Mononuclear cell (primary cell): ENCODE measurements at places on chromosomes 7 and 10. TPM values are rescaled to one million over a fixed set of nuclear protein-coding genes. Genes with fewer than 3 reads are reported as not detected.

PAPSS2 gene
- total RNA-seq: 1.7 TPM

VIPR2 gene
- total RNA-seq: 0.31 TPM

FAM131B gene
- 0.84 TPM for total RNA-seq

ABLIM1 gene
- 108 TPM for total RNA-seq

TCAF2 gene
- 27.3 TPM for total RNA-seq

GUSB gene
- total RNA-seq: 35.5 TPM

GATAD1 gene
- total RNA-seq: 11.2 TPM

FGFR2 gene
- total RNA-seq: not detected

PTF1A gene
- total RNA-seq: not detected

SVOPL gene
- total RNA-seq: 0.21 TPM

ZNF37A gene
- 9.1 TPM for total RNA-seq

STEAP1B gene
- total RNA-seq: 1.8 TPM

RASSF4 gene
- 12.2 TPM for total RNA-seq

FKBP9 gene
- 1.2 TPM for total RNA-seq

FAM25G gene
- total RNA-seq: not detected

MEIG1 gene
- total RNA-seq: not detected

SNX10 gene
- 70.1 TPM for total RNA-seq

ADAMTS14 gene
- not detected for total RNA-seq

MYH16 gene
- not detected for total RNA-seq

NOC3L gene
- 11.2 TPM for total RNA-seq

OPN1SW gene
- not detected for total RNA-seq

NRG3 gene
- not detected for total RNA-seq

YWHAG gene
- 23.5 TPM for total RNA-seq

CPEB3 gene
- total RNA-seq: 1.6 TPM

TMEM273 gene
- total RNA-seq: 3.5 TPM

SLC26A5 gene
- not detected for total RNA-seq
